D341Med (cell line): ENCODE measurements at places on chromosomes 3 and 15.

DNA sequence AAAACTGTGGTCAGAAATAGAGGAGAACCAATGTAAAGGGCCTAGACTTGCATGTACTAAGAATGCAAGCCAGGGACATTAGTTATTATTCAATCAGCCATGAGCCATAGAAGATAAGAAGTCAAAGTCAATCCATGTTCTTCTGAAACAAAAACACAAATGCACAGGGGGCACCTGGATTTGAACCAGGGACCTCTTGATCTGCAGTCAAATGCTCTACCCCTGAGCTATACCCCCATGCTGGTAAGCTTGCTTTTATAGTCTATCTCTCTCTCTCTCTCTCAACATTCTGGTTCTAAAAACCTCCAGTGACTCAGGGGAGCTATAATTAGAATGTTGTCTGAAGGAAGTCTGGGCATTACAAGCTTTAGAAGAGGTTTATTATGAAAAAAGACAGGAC, 85.6 kb upstream of the ACP3 start:
- DNase-seq, result no peak

DNA sequence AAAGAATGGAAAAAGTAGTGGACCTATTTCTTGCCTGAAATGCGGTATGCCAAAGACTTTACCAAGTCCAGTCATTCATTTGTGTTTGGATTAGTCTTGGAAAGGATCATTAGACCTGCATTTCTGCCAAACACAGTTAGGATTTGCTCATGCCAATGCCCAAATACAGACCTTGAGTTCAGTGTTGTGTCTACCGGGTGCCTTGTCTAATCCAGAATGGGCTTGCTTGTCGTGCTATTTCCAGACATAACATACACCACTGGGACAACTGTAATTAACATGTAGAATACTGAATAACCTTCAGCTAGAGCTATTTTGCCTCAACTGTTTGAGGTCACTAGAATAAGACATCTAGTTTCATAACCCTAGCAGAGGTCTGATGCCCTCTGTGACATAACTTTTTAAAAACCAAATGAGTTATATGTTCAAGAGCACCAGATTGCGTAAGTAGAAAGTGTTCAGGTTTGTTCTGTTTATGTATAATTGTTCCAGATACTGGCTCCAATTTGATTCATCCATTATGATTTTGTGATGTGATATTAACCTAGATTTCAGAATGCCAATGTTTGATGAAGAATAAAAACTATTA, 145.3 kb upstream of the DPH6 start:
- DNase-seq, result no peak

GRCh38 chr3:100982710-100983109, 10.5 kb downstream of the ABI3BP start:
- no peak for DNase-seq

DNA sequence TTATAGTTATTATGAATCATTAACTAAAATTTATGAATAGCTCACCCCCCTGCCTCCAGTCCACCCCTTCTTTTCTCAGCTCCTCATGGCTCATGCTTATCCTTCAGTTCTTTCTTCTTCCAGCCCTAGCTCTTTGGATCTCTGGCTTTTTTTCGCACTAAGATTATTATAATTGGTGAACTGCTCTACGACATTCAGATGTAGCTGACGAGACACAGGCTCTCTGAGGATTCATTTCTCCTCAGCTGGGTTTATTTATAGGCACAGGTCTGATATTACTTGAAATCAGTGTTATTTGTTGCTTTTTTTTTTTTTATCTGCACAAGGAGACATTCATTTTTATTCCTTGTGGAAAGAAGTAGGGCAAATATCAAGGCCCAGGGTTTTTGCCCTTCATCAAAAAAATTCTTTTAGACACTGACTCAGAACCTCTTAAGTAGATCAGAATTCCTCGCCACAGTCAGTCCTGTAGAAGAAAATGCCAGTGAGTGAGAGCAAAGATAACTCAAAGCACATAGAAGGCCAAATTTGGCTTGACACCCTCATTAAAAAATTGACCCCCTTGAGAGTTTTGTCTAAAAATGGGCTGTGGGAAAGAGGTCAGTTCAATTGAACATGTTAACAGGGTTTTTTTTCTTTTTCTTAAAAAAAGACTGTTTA, 106.6 kb downstream of the MYH15 start:
- DNase-seq, result no peak

DNA sequence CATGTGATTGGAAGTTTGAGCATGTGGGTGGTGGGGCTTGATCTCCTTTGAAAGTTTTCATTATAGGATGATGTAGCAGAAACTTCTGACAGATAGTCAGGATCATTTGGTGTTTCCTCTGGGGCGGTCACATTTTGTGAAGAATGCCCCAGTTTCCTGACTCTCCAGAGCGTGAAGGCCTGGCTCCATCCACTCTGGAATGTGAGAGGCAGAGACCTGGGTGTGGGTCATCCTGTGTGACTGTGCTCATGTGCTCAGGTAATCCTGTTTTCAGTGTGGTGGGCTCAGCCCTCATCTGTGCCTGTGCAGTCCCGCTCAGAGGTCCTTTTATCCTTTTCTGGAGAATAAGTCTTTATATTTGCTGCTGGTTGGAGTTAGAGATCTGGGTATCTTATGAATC, 81.0 kb downstream of the RGMA start:
- DNase-seq, result no peak
